ENCODE measurements at places on chromosomes 1 and 21.

DNA sequence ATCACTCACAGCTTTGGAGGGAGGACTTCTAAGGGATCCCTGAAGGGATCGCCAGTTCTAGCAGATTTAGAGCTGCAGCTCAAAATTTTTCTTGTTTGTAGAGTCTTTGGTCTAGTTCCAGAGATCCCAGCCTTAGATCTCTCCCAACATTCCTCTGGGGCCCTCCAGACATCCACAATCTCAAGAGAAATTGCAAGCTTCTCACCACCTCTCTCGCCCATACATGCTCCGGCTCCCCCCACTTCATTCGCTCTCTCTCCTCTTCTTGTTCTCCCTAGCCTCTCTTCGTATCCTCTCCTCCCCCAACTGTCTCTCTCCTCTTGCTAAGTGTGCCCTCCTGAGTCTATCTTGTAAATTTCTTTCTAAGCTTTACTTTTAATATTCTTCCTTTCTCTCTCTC lies 15.1 kb upstream of the TUT4 start:
- no peak for DNase-seq

- DNase-seq = no peak
Measured at GRCh38 chr21:45277101-45278045, 10.3 kb downstream of the POFUT2 start.

GRCh38 chr1:161085165-161085564 lies 4.2 kb downstream of the NECTIN4 start:
- DNase-seq = no peak

- DNase-seq = peak; percentile 49
Measured at GRCh38 chr1:184843732-184844495, 89.3 kb upstream of the EDEM3 start.

- no peak for DNase-seq
Measured at GRCh38 chr1:72896256-72896655, 613.9 kb upstream of the NEGR1 start.

DNA sequence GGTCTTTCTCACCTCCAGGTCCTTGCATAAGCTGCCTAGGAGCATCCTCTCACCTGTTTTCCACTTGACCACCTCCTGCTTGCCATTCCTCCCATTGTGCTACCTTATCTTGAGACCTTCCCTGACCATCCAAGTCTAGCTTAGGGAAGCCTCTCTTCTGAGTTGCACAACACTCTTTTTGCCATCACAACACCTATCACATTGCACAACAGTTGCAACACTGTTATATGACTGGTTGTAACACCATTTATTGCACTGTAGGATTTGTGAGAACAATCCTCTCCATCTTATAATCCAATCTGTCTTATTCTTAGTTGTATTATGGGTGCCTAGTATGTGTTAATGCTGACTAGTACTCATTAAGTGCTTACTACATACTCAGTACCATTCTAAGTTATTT lies 488.7 kb downstream of the OMA1 start:
- no peak for DNase-seq

- DNase-seq = peak; percentile 60
Measured at GRCh38 chr1:112716133-112716720, 1.1 kb upstream of the PPM1J start.

DNA sequence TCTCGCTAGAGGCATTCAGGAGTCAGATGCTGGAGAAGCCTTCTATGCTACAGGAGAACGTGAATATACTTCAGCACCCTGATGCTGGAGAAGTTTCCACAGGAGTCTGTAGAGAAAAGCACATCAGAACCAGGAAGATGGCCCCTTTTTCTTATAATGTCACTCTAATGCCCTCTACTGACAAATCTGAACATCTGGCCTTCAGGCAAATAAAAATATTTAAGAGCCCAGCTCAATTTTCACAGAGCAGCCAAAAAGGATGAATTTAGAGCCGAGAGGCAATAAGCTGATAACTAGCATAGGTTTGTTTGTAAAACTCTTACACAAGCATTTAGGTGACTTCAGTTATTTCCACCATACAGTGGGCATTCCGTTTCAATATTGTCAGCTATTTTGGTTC lies 3.8 kb upstream of the RRP15 start:
- DNase-seq = no peak

GRCh38 chr1:216216305-216216704 lies 206.9 kb downstream of the USH2A start:
- no peak for DNase-seq

DNA sequence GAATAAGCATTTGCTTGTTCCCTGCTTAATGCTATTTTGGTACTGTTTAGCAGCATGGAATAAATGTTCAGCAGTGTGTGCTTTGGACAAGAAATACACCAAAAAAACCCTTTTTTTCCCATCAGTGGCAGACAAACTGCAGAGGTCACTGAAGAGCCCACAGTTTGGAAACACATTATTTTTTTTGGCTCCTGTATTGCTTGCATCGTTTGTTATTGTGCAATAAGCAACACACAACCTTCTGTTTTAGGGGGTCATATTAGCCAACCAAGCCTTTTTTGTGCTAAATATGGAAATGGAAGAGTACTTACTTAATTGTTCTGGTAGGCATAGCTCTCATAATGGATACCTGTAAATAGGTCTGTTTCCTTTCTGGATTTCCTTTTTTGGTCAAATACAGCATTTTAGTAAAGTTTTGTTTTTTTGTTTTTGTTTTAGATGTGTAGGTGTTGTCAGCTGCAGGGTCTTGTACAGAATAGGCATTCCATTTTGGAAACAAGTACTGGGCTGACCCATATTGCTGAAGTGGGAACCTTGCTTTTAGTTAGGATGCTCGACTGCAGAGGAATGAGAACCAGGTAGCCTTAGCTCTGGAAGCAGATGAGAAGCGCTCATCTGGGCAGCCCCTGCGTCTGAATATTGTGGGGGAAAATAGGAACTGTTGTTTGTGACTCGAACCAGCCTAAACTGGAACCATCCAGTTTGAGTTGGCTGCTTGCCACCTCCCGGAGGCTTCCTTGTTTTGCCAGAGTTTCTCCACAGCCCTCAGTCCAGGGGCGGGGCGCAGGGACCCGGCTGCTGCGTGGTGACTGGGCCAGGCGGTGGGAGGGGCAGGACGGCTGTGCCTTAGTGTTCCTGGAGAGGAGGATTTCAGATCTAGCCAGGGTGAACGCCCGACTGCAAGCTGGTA lies 38.4 kb downstream of the SPEN start:
- no peak for DNase-seq

GRCh38 chr1:29462096-29462495 lies 225.8 kb downstream of the PTPRU start:
- no peak for DNase-seq

- no peak for DNase-seq
Measured at GRCh38 chr1:91864017-91864700, 21.8 kb downstream of the TGFBR3 start.

DNA sequence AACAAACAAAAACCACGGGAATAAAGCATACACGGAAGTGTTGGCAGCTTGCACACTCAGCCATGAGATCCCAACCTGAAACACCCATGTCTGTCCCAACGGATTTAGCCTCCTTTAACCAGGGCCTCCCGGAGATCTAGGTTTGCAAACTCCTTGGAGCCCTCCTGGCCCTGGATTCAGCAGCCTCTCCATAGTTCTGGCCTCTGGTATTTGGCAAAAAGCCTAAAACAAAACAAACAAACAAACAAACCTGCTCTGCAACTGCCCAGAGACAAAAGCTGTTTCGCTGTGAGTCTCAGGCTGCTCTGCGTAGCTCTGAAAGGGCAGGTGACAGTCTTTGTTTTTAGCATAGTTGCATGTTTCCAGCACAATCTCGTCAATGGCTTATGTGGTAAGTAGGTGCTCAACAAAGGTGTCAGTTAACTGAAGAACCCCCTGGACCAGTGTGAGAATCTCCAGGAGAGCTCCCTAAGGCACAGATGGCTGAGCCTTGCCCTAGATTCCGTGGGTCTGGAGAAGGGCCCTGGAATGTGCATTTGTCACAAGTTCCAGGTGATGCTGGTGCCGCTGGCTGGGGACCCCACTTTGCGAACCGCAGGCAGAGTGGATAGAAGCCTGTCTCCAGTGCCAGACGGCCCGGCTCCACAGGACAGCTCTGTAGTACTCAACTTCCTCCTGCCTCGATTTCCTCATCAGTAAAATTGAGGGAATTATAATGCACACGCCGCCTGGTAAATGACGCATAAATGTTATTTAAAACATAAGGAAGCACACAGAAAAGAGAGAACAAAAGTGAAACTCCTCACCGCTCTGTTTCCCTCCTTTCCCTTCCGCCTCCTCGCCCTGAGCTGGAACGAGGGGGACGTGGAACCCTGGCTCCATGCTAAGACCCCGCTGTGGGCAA lies 86.2 kb downstream of the RIPK4 start:
- DNase-seq = no peak

DNA sequence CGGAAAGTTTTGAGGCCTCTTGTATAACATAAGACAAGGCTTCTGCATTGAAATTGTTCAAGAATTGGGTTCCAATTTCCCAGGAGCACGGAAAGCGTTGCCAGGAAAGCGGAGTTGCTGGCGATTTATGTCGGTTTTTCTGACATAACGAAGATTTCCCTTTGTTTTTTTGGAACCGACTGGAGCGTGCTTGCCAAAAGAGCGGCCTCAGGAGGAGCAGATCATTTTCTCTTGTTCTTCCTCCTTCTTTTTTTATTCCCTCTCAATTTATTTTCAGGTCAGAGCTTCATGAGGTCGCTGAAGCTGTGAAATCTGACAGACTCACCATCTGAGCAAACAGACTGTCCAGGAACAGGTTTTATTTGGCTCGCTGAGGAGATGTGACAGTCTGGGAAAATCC lies 275.5 kb downstream of the CAMTA1 start:
- no peak for DNase-seq

DNA sequence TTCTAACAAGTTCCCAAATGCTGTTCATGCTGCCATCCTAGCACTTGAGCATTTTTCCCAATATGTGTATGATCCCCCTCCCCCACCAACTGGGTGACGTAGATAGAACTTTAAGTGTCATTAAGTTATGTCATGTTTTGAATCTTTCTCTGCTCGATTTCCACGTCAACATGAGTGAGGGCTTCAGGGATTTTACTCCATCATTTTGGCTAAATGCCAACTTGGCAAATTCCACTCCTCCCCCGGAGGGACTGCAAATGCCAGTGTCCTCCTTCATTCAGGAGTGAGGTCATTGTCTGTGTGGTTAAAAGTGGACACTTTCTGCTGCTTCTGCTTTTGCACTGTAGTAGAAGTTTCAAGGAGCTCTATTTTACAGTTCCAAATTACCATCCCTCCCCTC lies 201.7 kb downstream of the FGGY start:
- DNase-seq = no peak

GRCh38 chr1:143625886-143626285 lies 345.9 kb downstream of the FAM72C start:
- no peak for DNase-seq

DNA sequence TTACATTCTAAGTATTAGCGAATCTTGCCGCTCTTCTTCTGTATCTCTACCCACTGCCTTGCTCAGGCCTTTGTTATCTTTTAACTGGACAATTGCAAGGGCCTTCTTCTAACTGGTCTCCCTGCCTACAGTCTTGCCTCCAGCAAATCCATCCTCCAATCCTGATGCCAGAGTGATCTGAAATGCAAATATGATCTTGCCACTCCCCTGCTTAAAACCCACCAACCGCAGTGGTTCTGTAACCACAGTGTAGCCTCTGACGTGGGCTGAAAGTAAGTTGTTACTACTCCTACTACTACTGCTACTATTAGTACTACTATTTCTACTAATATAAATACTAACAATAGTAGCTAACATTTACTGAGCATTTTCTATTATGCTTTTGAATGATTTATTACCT lies 12.4 kb downstream of the MOV10 start:
- no peak for DNase-seq

GRCh38 chr1:85118751-85119150 lies 70.5 kb upstream of the MCOLN3 start:
- no peak for DNase-seq

- no peak for DNase-seq
Measured at GRCh38 chr1:51518586-51519047, 449 bp downstream of the EPS15 start.

DNA sequence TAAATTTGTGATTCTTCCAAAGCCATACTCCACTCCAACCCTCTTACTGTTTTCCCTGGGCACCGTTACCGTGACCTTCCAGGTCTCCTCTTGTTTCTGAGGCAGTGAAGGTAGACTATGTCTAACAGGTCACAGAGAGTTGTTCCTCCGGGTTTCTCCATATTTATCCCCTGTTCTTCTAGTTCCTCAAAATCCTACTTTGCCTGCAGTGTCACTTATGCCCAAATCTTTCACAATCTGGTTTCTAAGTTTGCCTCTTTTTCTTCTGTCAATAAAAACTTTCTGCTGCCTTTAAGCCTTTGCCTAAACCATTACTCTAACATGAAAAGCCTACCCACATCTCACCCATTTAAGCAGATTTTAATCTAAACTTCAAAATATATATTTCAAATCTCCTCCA lies 87.7 kb downstream of the C4BPA start:
- no peak for DNase-seq

GRCh38 chr1:192903142-192903541 lies 94.3 kb downstream of the RGS2 start:
- DNase-seq = no peak

DNA sequence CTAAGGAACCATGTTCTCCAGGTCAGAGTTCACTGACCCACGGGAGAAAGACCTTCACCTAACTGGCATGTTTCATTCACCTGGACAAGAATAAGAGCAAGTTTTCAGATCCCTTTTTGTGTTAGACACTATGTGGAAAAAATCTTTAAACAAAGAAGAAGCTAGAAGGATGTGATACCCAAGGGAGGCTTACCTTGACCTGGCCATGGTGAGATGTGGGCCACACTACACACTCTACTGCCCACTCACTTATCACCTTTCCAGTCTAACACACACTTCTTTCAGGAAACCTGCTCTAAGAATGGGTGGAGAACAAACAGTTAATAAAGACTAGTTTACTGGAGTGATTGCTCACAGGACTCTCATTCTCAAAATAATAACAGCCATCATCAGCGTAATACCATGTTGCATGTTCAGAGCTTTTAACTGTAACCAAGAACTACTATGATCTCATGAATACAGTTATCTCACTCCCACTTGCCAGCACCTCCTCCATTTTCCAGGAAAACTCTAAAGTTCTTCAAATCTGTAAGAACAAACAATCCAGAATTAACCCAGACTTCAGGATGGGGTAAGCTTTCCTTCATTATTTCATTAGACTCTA lies 1.4 kb downstream of the RGS8 start:
- DNase-seq = no peak

DNA sequence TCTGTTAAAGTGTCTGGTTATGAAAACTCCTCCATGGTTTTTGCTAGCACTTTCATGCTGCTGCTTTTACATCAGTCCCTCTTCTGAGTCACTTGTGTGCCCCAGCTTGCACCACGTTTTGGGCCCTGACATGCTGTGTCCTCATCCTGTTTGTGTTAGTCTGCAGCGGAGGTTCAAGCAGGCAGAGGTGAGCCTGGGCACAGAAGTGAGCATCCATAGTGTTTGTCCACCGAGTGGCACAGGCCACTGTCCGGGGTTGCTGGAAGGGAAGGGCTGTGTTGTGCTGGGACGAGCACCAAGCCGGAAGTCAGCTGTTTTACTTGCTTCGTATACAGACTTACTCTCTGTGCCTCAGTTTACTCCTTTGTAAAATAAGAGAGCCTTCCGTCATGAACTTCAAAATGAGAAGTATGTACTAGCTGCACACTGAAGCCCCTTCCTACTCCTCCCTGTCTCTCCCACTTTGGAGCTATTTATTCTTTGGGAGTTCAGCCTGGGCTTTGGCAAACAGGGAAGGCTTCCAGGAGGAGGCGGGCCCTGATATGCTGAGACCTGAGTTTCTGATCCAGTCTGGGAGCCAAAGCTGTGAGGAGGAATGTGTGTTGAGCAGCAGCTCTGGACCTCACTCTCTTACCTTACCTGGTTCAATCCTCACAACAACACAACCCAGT lies 10.7 kb upstream of the LAPTM5 start:
- DNase-seq = no peak
